ENCODE measurements at places on chromosomes 5 and 9.

- no peak for DNase-seq
Measured at GRCh38 chr5:32506201-32506661, 61.7 kb upstream of the ZFR start.

DNA sequence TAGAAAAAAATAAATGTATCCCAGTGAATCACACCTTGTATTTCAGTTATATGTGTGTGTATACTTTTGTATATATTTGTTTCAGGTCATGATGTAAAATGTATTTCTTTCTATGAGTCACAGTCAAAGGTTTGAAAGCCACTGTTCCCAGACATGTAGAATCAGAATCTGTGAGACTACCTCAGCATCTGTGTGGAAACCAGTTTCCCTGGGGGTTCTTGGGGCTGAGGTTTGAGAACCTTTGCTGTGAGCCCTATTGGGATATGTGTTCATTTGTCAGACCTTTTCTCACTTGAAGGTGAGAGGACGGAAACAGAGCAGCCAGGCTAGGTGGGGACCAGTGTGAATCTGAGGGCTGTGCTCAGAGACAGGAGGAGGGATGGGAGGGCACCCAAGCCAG, 78.7 kb upstream of the SAP30L start:
- no peak for DNase-seq

GRCh38 chr5:53601570-53601969, 41.1 kb downstream of the NDUFS4 start:
- DNase-seq: no peak

DNA sequence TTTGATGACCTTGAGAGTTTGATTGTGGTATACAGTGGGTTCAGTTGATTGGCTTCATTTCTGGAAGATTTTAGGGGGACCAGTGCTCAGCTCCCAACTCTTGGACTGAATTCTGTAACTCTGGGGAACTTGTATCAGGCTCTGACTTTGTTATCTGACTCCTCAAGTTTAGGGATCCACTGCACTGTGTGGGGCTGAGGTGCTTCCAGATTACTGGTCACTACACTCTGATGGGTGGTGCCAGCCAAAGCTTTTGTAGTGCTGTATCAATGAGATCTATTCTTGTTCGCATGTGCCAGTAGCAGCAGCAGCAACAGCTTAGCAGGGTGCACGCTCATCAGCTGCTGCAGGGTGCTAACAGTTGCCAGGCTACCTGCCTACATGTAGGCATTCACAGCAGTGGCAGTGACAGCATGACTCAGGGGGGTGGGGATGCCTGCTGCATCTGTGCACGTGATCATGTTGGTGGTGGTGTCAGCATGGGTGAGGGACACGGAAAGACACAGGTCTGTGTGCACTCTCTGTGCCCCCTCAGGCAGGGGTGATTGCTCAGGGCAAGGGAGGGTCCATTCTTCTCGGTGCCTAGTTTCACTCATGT, 438.8 kb upstream of the SEMA6A start:
- DNase-seq: no peak

DNA sequence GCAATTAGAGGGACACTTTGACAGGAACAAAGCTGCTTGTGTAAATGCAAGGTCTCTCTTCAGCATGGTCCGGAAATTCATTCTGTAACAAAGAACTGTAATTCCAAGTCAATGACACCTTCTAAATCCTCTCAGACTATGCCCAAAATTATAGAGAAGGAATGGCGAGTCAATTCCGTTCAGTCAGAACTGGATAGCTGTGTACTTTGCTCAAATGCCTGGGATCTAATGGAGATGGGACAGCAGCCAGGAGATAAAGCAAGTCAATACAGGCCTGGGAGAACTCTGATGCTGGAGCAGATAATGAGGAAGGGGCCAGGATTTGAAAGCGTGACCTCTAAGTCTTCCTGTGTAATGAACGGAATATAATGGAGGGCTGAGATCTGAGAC, 96.4 kb upstream of the SPRY4 start:
- no peak for DNase-seq

GRCh38 chr9:126902210-126902609, 12.4 kb upstream of the RALGPS1 start:
- no peak for DNase-seq

DNA sequence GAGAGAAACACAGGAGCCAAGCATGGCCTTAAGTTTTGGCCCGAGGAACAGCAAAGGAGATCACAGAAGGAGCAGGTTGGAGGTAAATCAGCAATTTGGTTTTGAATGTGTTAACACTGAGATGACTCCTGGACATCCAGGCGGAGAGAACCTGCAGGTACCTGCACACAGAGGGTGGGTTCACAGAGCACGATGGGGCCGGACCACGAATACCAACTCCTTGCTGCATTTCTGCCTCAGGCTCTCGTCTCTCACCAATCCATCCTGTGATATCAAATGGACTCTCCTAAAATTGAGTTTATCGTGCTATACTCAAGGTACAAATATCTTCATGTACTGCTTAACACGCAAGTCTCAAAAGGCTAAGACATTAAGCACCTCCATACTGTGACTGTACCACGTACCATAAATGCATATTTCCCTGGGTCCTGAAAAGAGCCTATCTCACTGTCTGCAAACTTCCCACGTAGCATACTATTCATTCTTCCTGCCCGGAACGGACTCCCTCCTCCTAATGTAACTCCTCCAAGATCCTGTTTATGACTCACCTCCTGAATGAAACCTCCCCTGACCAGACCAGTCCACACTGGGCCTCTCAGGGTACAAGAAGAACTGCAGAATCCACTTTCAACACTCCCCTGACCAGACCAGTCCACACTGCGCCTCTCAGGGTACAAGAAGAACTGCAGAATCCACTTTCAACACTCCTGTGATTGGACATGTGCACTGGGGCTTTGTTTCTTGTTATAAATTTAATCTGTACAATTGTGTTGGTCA, 380.8 kb upstream of the RFX3 start:
- DNase-seq: no peak

GRCh38 chr9:111662576-111663300, 1.3 kb downstream of the GNG10 start:
- DNase-seq: no peak

DNA sequence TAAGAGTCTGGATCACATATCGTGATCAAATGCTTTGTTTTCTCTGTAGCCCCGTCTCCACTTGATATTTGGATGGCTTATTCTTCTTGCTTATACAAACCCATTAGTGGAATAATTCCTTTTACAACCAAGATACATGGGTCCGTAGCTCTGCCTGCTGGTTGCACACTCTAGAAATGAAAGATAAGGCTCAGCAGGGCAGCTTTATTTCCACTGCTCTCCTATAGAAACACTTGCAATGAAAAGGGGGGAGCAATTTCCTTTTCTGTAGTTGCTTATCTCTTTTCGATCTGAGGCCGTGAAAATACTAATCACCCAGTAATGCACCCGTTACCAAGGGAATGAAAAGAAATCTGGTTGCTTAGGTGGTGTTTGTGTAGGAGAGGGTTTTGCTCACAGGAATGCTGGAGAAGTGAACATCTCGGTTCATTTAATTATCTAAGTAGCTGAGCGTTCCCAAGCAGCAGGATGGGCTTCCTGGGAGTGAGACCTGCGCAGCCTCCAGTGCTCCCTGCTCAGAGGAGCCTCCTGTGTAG, 131.7 kb downstream of the ADAMTS16 start:
- DNase-seq: no peak
